Karpas-422 (cell line): ENCODE measurements at places on chromosomes 1 and 21. TPM values are rescaled to one million over a fixed set of nuclear protein-coding genes. Genes with fewer than 3 reads are reported as not detected.

Gene CFHR5
- total RNA-seq = not detected in 2 replicates

GRCh38 chr21:42426424-42426823 is 22.7 kb downstream of the UBASH3A start:
- H3K27ac ChIP-seq = no peak overlapping the region
- 0 out of 2 replicates have a peak, but pooled peaks cover 3% of the 10 kb centered on the region for H3K4me1 ChIP-seq
- H3K27me3 ChIP-seq = no peaks in the 10 kb centered on the region
- H3K36me3 ChIP-seq = no peaks in the 10 kb centered on the region

DNA sequence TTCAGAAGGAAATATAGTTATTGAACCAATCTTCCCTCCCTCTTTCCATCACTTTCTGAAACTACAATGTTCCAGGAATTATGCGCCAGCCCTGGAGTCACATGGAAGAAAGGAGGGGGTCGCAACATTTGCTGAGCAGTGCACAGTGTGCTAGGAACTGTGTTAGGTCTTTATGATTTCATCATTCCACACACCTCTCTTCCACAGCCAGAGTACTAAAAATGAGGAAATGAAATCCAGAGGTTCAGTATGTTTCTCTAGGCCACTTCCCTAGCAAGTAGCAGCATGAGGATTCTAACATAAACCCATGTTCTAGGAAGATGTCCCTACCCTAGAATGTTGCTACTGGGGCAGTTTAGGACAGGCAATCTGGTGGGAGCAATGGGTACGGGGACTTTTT is 158.1 kb downstream of the SLC45A1 start:
- no peaks in the 10 kb centered on the region for H3K27me3 ChIP-seq
- no peak for DNase-seq
- H3K36me3 ChIP-seq = no peaks in the 10 kb centered on the region
- H3K4me1 ChIP-seq = peaks cover 52% of the 10 kb centered on the region
- H3K27ac ChIP-seq = no peak overlapping the region

GRCh38 chr1:182114627-182115023 is 53.1 kb upstream of the ZNF648 start:
- no peak for DNase-seq
- no peak overlapping the region for H3K27ac ChIP-seq
- no peaks in the 10 kb centered on the region for H3K27me3 ChIP-seq
- no peak overlapping the region for H3K4me3 ChIP-seq
- H3K36me3 ChIP-seq = no peaks in the 10 kb centered on the region

DNA sequence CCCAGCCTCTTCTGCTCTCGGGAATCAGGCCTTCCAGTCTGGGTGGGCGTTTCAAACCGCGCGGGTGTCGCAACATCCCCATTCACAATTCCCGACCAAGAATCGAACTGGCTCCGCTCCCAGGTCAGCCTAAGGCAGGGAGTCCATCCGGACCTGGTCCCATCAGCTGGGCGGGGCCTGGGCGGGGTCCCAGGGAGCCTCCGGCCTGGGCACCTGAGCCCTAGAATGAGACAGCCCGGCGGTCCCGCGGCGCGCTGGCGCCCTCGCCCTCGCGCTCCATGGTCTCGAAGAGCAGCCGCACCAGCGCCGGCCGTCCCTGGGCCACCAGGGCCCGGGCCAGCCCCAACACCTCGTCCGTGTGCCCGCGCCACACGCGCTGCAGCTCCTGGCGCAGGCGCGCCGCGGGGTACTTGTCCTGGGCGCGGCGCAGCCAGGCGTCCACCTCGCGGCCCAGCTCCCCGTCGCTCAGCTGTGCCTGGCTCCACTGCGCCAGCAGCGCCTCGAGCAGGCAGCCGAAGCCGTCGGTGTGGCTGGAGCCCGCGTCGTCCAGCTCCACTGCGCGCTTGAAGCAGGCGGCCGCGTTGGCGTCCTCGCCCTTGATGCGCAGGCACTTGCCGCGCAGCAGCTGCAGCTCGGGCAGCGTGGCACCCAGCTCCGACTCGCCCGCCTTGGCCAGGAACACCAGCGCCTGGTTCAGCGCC is 16.9 kb upstream of the PARS2 start:
- H3K4me1 ChIP-seq = no peaks in the 10 kb centered on the region
- H3K27me3 ChIP-seq = no peaks in the 10 kb centered on the region
- no peak overlapping the region for H3K4me3 ChIP-seq
- no peak for DNase-seq
- H3K36me3 ChIP-seq = no peaks in the 10 kb centered on the region
